ENCODE measurements at places on chromosomes 12 and 14. TPM values are rescaled to one million over a fixed set of nuclear protein-coding genes. Genes with fewer than 3 reads are reported as not detected.

GRCh38 chr14:60350366-60350720 lies 101.3 kb downstream of the PPM1A start:
- DNase-seq = no peak

DNA sequence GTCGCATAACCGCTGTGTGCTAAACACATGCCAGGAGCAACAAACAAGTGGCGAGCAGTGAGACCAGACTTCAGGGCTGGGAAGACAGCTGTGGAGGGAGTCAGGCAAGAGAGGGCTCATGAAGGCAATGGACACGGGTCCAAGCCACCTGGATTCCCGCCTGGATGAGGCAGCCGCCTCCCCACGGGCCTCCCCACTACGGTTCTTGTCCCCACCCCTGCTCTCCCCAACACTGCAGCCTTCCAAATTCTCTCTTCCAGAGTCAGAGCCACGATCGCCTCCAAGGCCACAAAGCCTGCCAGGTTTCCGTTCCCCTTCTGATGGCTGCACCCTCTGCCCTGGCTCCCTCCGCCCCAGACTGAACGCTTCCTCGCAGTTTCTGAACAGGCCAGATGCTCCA lies 36.1 kb upstream of the PIWIL1 start:
- no peak for DNase-seq

Gene SIX6
- not detected for polyA plus RNA-seq

Gene DCTN2
- 160 TPM for polyA plus RNA-seq

DNA sequence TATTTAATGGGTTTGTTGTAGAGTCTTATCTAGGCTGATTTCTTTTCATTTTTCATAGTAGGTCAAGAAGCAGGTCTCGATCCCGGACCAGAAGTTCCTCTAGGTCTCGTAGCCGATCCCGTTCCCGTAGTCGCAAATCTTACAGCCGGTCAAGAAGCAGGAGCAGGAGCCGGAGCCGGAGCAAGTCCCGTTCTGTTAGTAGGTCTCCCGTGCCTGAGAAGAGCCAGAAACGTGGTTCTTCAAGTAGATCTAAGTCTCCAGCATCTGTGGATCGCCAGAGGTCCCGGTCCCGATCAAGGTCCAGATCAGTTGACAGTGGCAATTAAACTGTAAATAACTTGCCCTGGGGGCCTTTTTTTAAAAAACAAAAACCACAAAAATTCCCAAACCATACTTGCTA lies 4.2 kb downstream of the SRSF5 start:
- no peak for DNase-seq

- no peak for DNase-seq
These were observed 120.0 kb downstream of the CPNE8 start for GRCh38 chr12:38785381-38785780.

DNA sequence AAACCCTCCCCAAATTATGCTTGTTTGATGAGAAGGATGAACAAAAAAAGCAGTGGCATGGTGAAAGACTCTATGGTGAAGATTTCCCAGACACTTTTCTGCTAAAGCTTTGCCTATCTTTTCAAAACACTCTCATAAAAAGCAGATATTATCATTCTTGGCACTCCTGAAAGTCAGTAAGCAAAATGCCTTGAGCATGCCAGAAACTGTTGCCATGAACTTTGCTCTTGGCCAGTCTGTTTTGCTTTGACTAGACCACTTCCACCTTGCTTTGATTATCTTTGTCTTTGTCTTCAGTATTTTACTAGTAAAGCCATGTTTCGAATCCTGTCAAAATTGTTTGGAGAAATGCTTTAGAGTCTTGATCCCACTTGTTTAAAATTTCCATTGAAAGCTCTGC lies 110.4 kb downstream of the CNTN1 start:
- DNase-seq = no peak

Gene SERPINA1
- 91.7 TPM for polyA plus RNA-seq

DNA sequence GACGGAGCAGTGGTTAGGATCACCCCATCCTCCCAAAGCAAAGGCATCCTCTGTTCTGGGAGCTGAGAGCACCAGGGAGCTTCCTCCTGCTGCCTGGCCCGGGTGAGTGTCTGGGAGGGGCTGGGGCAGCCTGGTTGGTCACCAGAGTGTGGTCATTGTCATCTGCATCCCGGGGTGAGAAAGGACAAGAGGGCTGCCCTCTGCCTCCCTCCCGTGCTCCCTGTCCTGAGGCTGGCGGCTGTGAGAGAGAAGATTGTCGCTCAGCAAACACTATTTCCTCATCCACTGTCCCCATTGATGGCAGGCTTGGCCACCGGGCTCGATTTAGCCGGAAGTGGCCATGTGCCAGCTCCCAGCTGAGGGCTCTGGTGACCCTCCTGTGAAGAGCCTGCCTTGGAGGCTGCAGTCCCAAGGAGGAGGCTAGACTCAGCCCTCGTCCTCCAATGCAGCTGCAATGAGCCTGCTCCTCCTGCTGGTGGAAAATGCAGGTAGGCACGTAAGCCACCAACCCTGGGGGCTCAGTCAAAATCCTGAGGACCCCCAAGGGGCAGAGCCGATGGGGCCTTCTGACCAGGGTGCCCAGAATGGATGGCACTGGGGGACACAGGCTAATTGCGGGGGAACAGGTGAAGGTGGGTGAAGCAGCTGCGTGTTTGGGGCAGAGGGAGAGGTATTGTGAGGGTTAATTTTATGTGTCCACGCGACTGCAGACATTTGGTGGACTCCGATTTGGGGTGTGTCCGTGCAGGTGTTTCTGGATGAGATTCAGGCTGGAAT lies 155.7 kb downstream of the KIF26A start:
- DNase-seq = no peak

GRCh38 chr12:101902641-101903040 lies 25.3 kb downstream of the DRAM1 start:
- no peak for DNase-seq

Gene SLC8A3
- polyA plus RNA-seq = 0.39 TPM

Gene KRT78
- polyA plus RNA-seq = not detected

Gene CEBPE
- polyA plus RNA-seq = 0.16 TPM

Gene DCAF5
- 57.9 TPM for polyA plus RNA-seq

Gene MEG3
- 144 TPM for polyA plus RNA-seq

- DNase-seq = no peak
These were observed 61.3 kb downstream of the RFLNA start for GRCh38 chr12:124356221-124356620.

- no peak for DNase-seq
These were observed 85.6 kb downstream of the DICER1 start for GRCh38 chr14:95071649-95072280.

DNA sequence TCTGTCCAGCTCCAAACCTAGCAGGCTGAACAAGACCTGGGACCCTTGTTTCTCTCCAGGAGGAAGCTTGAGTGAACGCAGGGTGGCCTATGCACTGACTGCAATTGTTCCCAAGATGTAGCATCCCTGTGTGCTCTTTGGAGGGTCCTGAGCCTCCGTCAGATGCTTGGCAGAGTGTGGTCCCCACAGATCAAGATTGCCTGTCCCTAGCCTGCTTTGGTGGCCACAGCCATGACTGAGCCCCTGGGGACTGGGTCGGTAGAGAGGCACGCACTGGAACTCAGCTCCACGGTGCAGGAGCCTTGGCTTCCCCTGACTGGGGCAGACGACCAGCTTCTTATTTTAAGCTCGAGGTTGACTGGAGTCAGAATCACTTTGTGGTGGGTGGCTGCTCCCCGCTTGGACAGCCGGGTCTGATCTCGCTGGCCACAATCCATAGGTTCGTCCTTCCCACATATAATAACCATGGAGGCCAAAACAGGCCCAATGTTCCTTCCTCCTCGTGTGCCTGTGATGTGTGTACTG lies 97.8 kb downstream of the LGMN start:
- DNase-seq = no peak

DNA sequence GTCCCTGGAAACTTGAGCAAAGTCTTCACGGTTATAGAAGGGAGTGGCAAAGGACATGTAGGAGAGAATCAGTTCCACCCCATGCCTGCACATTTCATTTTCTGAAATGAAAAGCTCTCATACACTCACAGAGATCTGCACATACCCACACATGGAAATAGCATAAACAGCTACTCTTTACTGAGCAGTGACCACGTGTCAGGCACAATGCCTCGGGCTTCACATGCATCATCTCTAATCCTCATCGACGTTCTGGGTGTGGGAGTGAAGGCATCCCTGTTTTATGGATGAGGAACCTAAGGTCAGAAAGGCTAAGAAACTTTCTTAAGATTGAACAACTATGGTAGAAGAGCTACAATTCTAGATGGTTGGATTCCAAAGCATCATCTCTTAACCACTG lies 198.8 kb downstream of the DAD1 start:
- no peak for DNase-seq

GRCh38 chr12:68259318-68259940 lies 6.0 kb upstream of the IL22 start:
- no peak for DNase-seq

Gene RERG
- 35.9 TPM for polyA plus RNA-seq

Gene DRAM1
- 19.4 TPM for polyA plus RNA-seq

Data from renal cortex interstitium (tissue), 15 donors.